ENCODE measurements at places on chromosomes 1 and 21. TPM values are rescaled to one million over a fixed set of nuclear protein-coding genes. Genes with fewer than 3 reads are reported as not detected.

GRCh38 chr1:87615491-87615890, 286.8 kb downstream of the LMO4 start:
- no peak for DNase-seq

DNA sequence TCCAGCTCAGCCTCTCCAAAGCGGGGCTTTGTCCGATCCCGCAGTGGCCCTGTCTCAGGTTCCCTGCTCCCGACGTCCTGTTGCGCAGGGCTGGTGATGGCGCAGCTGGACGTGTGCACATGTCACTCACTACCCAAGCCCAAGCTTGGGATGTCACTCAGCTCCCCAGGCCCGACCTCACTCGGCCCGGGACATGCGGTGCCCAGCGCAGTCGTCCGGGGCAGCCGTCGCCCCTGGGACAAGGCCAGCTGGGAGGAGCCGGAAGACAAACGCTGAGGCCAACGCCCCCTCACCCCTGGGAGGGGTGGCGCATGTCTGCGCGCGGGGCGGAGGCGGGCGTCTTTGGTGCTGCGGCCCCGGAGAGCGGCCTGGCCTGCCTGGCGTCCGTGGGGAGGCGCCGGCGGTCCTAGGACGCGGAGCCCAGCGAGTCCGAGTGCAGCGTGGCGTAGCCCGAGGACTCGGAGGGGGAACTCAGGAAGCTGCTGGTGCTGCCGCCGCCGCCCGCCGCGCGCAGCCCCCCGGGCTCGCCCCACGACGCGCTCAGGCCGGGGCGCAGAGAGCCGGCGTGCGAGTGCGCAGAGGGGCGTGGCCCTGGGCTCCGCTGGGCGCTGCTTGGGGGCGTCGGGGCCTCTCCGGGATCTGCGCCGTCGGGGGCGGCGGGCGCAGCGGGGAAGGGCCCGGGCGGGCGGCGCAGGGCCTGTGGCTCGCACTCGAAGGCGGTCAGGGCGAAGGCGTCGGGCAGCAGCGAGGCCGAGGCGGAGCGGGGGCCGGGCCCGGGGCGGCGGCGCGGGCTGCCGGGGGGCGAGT, 5.2 kb downstream of the HES3 start:
- DNase-seq: no peak

DNA sequence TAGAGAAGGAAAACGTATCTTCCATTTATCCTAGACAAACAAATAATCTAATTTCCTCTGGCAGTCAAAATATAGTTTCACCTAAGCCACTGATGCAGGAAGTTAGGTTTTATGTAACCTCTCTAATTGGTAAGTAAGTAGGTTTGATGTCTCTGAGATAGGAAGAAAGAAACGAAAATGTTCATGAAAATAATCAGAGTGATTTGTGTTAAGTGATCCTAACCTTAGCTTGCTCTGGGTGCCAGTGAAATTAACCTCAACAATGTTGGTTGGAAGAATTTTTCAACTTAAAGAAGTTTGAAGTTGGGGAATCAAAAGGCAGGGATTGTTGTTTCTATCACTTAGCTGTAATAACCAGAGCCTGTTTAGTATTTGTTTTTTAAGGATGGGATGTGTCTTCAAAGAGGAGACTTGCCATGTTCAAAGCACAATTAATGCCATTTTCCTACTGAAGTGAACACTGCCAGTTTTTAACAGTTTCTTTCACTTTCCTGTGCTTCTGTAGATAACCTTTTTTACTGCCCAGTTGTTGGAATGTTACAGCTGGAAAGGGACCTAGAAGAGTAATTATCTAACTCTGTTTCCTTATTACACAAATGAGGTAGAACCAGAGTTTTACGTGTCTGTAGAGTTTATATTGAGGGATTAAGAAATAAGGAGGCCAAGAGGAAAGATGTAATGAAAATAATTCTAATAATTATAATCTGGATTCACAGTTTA, 18.4 kb downstream of the HIPK1 start:
- no peak for DNase-seq

DNA sequence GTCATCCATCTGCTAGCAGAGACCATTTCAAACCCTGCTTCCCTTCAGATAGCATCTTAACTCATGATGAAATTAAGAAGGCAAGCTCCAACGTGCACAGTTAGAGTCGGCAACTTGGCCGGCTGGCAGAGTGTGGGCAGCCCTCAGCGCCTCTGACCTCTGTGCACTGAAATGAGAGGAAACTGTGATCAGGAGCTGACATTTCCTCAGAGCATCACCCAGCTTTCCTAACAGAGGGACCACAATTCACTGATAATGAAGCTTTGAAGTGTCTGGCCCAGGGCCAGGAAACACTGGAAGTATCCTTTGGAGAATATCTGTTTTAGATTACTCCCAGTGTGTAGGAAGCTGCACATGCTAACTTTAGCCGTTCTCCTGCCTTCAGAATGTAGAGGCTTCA, 145.0 kb upstream of the ZC3H11B start:
- DNase-seq: peak; percentile 70

DNA sequence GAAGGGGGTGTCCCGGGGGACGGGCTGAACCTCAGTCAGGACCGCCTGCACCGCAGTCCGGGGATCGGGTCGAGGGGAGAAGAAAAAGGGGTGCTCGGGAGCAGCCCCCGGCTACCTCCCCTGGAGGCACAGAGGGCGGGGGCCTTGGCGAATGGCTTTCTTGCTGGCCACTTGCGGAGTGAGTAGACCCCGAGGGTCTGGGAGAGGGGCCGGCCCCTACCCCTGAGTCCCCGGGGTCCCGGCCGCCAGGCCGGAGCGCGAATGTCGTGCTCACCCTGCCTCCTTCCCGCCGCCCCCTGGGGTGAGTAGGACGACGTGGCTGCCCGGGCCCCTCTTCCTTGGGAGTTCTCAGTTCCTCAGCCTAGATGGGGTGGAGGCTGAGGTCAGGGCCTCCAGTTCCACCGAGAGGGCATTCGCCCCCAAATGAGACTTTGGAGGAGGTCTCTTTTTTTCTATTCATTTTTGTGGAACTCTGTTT, 113.0 kb downstream of the OSBPL9 start:
- peak; percentile 72 for DNase-seq

DNA sequence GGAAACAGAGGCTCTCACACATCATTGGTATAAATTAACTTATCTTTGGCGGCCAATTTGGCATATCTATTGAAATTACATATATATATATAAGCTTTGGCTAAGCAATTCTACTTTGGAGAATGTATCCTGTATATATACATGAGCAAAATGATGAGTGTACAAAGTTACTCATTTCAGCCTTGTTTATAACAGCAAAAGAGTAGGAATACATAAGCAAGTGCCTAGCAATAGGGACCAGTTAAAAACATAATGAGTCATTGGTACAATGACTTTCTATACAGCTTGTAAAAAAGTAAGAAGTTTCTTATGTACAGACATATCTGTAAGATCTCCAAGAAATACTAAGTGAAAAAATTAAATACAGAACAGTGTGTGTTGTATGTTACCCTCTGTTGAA, 190.8 kb downstream of the LTN1 start:
- DNase-seq: no peak

The FALEC gene
- total RNA-seq: 0.80 TPM

The ATG4C gene
- 13.4 TPM for total RNA-seq

The KRTAP27-1 gene
- total RNA-seq: not detected

The S100A8 gene
- total RNA-seq: 678 TPM

The DCDC2B gene
- total RNA-seq: not detected

The TCP10L gene
- 0.93 TPM for total RNA-seq

The RGS1 gene
- total RNA-seq: 1.1 TPM

The LCE3D gene
- total RNA-seq: not detected

The CAMK1G gene
- 9.4 TPM for total RNA-seq

The TCHH gene
- 0.07 TPM for total RNA-seq

Measured in type B pancreatic cell (in vitro differentiated cells).